Immature natural killer cell (primary cell): ENCODE measurements at places on chromosomes 4 and X.

DNA sequence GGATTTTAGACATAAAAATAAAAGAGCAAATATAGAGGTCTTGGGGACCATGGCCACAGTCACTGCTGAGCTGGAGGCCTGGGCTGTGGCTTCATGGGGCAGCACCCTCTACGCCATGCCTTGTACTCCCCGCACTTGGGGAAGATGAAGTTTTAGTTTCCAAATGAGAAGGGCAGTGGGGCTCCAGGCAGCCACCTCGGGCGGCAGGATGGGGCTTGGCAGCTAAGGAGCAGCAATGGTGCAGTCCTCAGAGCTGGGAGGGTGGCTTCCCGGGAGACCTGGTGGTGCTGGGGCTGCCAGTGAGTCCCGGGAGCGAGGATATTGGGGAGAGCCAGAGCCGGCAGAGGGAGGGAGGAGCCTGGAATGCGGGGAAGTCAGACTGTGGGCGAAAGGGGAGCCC lies 2.4 kb downstream of the CXCR3 start:
- peak overlapping the region; percentile 83 for H3K27ac ChIP-seq
- H3K36me3 ChIP-seq: peaks cover 12% of the 10 kb centered on the region
- peak overlapping the region; percentile 48 for H3K4me3 ChIP-seq
- peaks cover 12% of the 10 kb centered on the region for H3K27me3 ChIP-seq
- DNase-seq: no peak

DNA sequence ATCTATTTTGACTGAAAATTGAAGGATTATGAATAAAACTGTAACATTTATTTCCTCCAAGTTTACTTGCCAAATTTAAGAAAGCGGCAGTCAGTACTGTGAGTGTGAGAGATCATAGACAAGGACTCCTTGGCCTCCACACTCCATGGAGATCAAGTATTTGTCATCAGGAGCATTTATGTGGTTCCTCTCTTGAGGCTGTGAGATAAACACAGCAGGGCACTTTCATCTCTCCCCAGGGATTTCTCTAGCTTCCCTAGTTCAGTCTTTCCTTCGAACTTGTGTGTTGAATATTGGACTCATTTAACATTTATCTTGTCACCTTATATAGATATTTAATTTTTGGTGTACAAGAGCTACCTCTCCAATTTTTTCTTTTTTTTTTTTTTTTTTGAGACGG lies 40.8 kb downstream of the PDE5A start:
- no peak overlapping the region for H3K27ac ChIP-seq
- no peak for DNase-seq
- H3K4me1 ChIP-seq: no peaks in the 10 kb centered on the region
- peaks cover 8% of the 10 kb centered on the region for H3K27me3 ChIP-seq
- no peak overlapping the region for H3K4me3 ChIP-seq
- no peaks in the 10 kb centered on the region for H3K36me3 ChIP-seq

- no peak overlapping the region for H3K27ac ChIP-seq
- H3K27me3 ChIP-seq: no peaks in the 10 kb centered on the region
- DNase-seq: no peak
These were observed 64.6 kb upstream of the PPP3CA start for GRCh38 chr4:101411926-101412325.

- H3K27me3 ChIP-seq: no peaks in the 10 kb centered on the region
- H3K27ac ChIP-seq: no peak overlapping the region
- no peak overlapping the region for H3K4me3 ChIP-seq
- no peaks in the 10 kb centered on the region for H3K36me3 ChIP-seq
These were observed 516.6 kb downstream of the PPARGC1A start for GRCh38 chr4:23373261-23373660.
